ENCODE measurements at places on chromosomes 7 and 10.

- DNase-seq, result no peak
Observed at GRCh38 chr7:20784388-20785156, 2.1 kb downstream of the SP8 start.

DNA sequence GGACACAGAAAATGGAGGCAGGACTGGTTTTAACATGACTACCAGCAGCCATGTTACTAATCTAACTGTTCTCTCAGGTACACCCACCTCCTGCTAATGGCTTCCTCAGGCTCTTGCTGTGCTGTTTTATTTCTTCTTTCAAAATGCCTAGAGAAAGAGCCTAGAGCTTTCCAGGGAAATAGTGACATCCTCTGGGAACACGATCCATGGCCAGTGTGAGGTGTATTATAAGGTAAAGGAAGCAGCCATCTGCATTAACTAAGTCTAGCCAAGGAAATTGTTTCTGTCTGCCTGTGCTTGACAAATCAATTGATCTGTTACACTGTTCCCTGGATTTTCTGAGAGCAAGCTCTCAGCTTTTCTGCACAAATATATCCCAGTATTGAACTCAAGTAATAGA lies 42.2 kb upstream of the AOAH start:
- no peak for DNase-seq

- no peak for DNase-seq
Observed at GRCh38 chr10:111504376-111504775, 427.5 kb downstream of the ADRA2A start.

- DNase-seq, result no peak
Observed at GRCh38 chr7:138167222-138167621, 91.0 kb downstream of the AKR1D1 start.

DNA sequence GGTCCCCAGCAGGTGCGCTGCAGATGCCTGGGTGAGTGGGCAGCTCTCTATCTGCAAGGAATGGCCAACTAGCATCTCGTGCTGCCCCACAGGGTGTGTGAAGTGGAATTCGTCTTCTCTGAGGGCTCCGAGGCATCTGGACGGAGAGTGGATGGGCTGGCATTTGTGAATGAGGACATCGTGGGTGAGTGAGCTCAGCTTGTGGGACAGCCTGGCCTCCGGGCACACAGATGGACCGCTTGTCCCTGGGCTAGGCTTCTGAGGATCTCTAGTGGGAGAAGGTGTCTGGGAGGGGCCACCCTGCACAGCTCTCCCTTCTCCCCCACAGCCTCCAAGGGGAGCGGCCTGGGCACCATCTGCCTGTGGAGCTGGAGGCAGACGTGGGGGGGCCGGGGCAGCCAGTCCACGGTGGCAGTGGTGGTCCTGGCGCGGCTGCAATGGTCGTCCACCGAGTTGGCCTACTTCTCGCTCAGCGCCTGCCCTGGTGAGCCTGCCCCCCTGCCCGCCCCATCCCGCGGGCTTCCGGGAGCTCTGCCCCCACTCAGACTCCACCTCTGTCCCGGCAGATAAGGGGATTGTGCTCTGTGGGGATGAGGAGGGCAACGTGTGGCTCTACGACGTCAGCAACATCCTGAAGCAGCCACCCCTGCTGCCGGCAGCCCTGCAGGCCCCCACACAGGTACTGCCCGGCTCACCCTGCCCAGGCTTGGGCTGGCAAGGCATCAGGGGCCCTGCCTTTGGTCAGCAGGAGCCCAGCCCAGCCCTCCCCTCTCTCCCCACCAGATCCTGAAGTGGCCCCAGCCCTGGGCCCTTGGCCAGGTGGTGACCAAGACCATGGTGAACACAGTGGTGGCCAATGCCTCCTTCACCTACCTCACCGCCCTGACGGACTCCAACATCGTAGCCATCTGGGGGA lies 6.3 kb downstream of the POLR2J start:
- no peak for DNase-seq

GRCh38 chr7:155867734-155868400 lies 55.6 kb upstream of the SHH start:
- DNase-seq, result no peak
